ENCODE measurements at places on chromosomes 13 and 19.

GRCh38 chr19:15154002-15154612, 46.7 kb downstream of the NOTCH3 start:
- DNase-seq = peak; percentile 75

- DNase-seq = no peak
Measured at GRCh38 chr19:6677495-6677882, 7.5 kb upstream of the TNFSF14 start.

GRCh38 chr13:77417897-77418296, 91.0 kb upstream of the MYCBP2 start:
- no peak for DNase-seq

DNA sequence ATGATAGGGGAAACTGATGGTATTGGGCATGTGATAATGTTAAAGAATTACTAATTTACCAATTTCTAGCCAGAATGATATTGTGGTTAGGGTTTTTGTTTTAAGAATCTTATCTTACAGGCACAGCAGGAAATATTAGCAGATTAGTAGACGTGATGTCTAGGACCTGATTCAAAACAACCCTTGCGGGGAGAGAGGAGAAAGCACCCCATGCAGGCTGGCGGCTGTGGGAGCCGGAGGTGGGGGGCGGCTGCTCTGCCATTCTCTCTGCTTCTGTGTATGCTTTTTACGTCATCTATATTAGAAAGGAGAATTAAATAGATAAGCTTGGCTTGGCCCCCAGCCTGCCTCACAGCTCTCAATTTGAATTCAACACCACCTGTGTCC, 41.5 kb downstream of the MLLT1 start:
- no peak for DNase-seq

DNA sequence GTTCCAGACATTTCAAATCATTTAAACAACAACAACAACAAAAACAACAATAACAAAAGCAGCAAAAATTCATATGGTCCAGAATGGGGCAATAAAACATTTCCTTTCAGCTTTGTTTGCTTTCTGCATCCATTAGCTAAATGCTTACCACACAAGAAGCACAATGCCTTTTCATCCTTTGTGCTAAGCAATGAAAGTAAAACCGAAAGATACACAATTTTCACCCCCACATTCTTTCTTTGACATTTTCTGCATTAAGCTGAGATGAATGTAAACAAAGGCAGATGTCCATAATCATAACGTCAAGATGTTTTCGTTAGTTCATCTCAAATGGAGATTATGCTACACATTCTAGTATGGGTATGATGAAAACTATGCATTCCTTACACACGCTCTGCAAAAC, 568.5 kb downstream of the SLITRK6 start:
- DNase-seq = no peak

DNA sequence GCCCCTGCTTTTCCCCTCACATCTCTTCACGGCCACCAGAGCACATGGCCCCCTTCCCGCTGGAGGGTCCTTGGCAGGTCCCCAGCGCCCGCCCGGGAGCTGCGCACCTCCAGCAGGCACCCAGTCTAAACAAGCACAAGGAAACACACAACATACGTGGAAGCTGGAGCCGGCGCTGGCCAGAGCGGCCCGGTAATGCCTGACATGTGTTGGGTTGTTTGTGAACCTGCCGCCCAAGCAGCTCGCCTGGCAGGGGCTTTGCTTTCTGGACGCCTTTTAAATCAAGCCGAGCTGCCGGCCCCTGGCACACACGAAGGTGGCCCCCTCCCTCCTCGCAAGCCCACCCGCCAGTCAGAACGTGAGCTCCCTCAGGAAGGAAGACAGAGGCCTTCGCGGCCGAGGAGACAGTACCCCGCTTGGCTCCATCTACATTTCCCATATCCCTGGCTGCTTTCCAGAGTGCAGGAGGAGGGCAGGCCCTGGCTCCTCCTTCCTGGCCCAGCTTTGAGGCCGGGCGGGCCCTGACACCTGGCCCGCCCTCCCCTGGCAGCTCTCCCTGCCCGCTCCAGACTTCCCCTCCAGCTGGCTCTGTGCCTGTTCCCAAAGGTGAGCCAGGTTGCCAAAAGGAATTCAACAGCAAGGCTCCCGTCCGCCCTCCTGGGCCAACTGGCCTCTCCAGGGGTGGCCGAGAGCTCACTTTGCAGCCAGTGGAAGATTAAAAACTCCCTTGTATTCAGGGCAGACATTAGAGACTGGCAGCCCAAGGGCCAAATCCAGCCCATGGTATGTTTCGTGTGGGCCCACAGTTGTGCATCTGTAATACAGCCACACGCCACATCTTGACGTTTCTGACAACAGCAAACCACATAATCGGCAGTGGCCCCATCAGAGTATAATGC, 28.7 kb downstream of the COMP start:
- no peak for DNase-seq

DNA sequence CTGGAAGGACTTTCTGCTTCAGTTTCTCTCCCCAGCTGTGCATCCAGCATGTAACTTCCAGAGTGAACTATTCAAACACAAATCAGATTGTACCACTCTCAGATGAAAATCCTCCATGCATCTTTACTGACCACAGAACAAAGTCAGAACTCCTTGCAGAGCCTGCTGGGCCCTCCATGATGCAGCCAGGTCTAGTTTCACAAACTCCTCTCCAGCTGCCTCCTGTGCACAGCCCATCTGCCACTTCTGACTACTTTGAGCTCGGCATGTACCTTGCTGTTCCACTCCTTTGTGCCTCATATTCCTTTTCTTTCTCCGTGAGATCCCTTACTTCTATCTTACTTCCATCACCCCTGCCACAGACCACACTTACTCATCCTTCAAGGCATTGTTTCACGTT, 31.4 kb downstream of the NALCN start:
- DNase-seq = no peak

DNA sequence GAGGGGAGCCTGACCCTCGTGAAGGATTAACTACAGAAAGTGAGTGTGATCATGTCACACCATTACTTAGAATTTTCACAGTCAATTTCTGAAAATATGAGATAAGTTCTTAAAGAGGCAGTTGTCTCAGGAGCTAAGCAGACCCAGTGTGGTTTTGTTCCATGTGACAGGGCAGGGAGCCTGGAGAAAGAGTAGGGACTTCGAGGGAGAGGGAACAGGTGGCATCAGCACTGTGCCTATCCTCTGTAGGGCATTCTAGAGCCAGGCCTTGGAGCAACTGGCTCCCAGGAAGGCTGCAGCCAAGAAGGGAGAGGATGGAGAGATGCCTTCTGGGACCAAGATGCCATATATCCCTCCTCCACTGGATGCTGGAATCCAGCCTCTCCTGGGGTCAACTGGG, 183.0 kb downstream of the TSHZ3 start:
- no peak for DNase-seq

- peak; percentile 22 for DNase-seq
Measured at GRCh38 chr13:44818428-44818827, 170.8 kb downstream of the NUFIP1 start.

GRCh38 chr13:69410761-69411160, 696.9 kb upstream of the ATXN8OS start:
- DNase-seq = no peak

DNA sequence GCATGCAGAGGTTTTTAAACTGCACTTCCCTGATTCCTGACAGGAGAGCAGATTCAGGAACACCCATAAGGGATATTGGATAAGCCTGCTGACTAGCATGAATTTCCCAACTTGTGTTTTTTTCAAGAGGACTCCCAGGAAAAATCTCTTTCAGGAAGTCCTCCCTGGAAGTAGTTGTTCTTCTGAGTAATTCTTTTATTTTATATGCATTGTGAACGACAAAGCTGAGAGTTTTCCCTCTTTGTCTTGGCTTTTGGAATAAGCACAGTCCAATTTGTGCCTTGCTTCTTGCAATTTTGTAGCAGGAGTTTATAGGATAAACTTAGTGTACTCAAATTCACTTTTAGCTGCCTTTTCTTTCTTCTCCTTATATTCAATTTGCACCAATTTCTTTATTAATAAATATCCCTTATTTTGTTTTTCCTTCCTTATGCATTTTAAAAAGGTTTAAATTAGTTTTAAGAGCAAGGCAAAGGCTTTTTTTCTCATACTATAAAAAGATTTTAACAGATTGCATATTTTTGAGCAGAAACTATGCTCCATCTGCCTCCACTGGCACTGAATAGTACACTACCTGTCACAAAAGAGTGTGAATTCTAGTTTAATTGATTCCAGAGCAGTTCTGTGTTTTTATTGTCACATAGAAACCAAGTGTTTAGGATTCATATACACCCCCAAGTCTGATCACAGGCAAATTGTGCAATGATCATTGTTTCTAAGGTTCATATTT, 543.3 kb upstream of the SPRY2 start:
- DNase-seq = no peak

DNA sequence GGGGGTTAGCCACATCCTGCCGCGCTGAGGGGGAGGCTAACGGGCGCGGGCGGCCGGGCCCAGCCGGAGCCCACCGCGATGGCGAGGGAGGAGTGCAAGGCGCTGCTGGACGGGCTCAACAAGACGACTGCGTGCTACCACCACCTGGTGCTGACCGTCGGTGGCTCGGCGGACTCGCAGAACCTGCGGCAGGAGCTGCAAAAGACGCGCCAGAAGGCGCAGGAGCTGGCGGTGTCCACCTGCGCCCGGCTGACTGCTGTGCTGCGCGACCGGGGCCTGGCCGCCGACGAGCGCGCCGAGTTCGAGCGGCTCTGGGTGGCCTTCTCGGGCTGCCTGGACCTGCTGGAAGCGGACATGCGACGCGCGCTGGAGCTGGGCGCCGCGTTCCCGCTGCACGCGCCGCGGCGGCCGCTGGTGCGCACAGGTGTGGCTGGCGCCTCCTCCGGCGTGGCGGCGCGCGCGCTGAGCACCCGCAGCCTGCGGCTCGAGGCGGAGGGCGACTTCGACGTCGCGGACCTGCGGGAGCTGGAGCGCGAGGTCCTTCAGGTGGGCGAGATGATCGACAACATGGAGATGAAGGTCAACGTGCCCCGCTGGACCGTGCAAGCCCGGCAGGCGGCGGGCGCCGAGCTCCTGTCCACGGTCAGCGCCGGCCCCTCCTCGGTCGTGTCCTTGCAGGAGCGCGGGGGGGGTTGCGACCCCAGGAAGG, 692 bp downstream of the RGS9BP start:
- DNase-seq = peak; percentile 29

DNA sequence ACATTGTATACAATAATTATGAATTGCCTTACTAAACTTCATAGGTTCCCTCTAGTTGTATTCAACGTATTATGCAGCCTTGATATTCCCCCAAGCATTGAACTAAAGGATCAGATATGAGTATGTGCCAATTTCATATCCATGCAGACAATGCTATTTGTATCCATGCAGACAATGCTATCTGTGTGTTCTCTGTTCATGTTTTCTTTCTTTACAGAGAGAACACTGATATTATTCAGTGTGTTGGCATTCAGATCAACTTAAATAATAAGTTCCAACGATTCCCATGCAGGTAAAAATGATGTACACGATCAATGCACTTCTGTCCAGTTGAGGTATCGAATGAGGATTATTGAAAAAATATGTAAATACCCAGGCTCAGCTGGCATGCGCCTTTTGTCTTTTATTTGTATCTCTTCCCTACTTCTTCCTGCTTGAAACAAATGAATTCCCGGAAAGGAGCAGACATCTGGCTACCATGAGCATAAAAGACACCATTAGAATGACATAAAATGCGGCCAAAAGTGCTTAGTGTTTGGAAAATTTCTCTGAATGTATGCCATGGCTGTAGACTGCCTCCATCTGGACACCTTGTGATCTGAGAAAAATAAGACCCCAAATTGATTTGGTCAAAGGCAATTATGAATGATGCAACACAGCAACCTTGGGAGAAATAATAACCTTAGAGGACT, 731.5 kb downstream of the SLITRK1 start:
- no peak for DNase-seq

- no peak for DNase-seq
Measured at GRCh38 chr19:18493440-18494266, 28.2 kb downstream of the ELL start.

DNA sequence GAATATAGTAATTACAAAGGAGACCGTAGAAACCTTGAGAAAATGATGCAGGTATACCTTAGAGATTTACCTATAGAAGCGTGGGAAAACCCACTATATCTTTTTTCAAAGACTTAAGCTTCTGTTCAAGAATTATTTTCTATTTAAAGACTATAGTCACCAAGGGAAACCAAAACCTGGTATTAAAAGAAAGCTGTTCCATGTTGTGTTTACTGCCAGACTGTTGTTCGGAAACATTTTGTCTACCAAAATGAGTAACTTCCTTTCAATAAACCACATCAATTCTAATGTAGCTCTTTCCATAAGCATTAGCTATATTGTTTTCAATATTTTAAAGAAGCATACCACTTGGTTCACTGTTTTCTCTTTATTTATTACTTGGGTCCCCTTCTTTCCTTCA, 182.9 kb upstream of the SLITRK6 start:
- no peak for DNase-seq

DNA sequence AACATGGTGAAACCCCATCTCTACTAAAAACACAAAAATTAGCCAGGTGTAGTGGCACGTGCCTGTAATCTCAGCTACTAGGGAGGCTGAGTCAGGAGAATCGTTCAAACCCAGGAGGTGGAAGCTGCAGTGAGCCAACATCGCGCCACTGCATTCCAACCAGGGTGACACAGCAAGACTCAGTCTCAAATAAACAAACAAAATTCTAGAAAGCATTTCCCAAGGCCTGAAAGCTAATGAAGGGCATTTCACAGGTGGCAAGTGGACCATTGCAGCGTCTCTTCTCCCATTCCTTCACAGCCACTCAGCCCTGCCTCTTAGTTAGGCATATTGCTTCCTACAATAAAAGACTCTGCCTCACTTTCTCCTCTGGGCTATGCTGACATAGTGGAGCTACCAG, 13.5 kb upstream of the RXFP2 start:
- DNase-seq = no peak

GRCh38 chr13:51919531-51919930, 57.8 kb downstream of the CCDC70 start:
- DNase-seq = no peak

DNA sequence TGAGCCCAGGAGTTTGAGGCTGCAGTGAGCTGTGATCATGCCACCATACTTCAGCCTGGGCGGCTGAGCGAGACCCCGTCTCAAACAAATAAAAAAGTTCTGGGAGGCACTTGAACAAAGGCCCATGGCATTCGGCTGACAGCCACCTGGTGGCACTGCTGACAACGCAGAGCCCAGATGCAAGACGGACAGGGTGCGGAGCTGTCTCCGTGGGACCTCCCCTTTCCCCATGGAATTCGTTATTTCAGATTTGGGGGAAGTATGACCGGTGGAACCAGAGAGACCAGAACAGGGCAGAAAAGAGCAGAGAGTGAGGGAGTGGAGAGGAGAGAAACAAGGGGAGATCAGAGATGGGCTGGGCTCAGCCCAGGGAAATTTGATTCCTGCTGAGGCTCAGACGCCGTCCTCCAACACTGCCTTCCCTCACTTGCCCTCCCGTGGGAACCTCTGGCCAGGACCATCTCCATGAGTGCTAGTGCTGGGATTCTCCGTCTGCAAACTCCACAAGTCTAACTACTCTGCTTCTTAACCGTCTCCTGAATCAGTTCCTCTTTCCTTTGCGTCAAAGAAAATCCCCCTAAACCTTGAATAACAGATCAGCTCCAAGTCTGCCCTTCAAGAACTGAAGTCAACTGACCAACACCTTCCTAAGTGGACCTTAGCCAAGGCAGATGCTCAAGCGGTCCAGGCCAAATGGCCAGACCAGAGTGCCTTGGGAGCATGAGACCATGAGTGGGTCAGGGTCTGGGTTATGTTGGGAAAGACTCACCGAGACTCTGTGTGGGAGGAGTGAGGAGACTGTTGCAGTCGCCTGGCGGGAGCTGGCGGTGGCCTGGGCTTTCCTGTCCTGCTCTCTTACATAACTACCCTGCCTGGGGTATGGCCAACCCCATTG, 11.9 kb upstream of the ATF5 start:
- DNase-seq = no peak
